ENCODE measurements at places on chromosomes 1 and 21.

DNA sequence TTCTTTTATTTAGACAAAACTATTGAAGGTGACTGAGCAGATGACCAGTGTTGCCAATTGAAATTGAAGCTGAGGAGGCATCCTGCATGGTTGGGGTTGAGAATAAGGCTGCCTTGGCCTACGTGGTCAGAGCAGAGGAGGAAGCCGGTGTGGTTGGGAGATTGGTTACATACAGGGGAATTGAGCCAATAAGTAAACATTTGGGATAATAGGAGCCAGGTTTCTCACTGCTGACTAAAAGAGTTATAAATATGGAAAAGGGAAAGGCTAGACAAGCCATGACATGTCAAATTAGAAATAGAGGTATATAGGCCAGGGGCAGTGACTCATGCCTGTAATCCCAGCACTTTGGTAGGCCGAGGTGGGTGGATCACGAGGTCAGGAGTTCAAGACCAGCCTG, 15.8 kb downstream of the SNX7 start:
- DNase-seq = no peak

- no peak for DNase-seq
These were observed 56.4 kb downstream of the GRIK3 start for GRCh38 chr1:36977731-36978406.

GRCh38 chr1:96309783-96310182, 411.8 kb upstream of the PTBP2 start:
- no peak for DNase-seq

DNA sequence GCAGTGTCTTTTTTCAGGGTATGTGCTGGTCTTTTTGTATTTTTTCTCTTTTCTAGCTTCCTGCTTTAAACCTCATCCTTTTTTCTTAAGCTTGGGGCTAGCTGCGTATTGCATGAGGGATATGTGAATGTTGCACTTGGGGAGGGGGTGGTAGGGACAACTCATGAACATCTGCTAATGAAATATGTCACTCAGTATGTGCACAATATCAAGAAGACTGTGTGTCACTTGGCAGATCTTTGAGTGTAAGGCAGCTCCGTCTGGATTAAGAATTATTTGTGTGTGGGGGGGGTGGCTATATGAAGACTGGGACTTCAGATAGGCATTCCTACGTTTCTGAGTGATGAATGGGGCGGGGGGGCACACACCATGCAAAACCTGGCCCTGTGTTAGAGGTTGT, 170.4 kb upstream of the CACNA1E start:
- no peak for DNase-seq

DNA sequence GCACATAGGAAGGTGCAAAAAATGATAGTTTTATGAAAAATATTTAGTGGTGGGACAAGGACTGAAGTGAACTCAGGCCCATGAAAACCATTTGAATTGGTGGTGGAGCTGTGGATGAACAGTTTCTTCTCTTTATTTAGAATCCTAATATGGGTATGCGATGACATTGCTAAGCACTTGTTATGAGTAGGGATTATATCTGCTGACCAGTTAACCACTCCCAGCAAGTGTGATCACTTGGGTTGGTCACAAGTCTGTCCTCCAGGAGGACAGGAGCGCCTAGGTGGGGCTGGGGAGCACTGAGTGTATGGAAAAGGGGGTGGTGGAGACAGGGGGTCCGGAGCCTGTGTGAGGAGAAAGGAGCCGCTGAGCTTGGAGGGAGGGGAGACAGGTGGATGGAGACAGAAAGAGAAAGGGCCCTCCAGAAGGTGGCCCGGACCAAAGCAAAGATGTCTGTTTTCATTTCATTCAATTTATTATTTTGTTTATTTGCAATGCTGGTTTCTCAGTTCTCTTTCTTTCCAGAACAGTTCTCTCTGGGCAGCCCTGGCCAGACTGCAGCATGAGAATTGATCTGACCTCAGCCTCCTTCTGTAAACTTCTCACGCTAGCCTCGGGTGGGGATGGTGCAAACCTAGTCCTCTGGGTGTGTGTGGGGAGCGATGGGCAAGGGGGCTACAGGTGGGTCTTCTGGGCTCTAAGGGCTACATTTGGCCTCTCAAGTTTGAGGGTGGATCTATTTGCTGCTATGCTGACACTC, 9.9 kb upstream of the ZSCAN20 start:
- no peak for DNase-seq

- DNase-seq = peak; percentile 71
These were observed 10.2 kb downstream of the C1orf216 start for GRCh38 chr1:35708441-35708921.

GRCh38 chr21:35178827-35179226, 129.7 kb upstream of the RUNX1 start:
- DNase-seq = no peak

DNA sequence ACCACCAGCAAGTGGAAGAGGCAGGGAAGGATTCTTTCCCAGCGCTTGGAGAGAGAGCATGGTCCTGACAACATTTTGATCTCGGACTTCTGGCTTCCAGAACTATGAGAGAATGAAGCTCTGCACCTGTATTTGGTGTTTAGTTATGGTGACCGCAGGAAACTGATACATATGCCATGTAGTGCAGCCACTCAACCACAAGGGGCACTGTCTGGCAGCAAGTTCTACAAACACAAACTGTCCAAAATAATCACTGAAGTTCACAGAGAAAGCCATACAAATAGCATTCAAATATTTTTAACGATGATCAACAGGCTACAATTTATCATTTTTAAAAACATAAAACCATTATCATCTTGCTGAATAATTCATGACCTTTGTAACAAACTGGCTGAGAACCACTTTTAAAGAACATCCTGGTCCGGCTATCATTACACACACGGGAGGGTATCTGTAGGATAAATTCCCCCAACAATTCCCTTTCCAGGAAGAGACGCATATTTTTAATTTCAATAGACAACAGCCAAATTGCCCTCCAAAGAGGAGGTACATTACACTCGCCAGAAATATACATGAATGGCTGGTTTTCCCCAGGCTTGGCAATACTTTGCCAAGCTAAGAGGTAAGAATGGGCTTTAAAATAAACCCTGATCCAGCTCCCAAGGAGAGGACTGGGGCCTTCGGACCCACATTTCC, 9.2 kb upstream of the CBR3 start:
- DNase-seq = peak; percentile 46

GRCh38 chr1:237875291-237875690, 15.4 kb downstream of the ZP4 start:
- no peak for DNase-seq

DNA sequence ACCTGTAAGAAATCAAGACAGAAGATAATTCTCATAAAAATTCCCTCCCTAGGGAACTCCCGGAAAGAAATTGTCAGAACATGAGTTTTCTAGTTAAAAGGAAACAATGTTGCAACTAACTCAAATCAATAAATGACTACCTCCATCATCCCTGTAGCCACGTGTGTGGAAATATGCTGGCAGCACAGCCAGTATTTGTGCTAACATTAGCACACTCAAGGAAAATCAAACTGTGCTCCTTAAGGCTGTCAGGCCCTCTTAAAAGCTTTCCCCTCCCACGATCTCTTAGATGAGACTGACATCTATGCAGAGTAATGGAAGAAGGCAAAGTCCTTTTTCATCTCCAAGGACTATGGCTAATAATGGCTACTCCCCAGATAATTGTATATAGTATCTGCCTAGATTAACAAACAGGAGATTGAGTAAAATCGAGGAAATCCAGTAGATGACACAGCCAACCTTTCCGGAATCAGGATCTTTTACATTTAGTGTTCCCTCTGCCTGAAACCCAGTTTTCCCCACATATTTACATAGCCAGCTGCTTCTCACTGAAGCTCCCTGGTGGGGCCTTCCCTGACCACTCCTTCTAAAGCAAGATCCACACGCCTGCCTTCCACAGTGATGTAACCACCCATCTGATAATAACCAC, 50.9 kb upstream of the NR5A2 start:
- DNase-seq = peak; percentile 8

DNA sequence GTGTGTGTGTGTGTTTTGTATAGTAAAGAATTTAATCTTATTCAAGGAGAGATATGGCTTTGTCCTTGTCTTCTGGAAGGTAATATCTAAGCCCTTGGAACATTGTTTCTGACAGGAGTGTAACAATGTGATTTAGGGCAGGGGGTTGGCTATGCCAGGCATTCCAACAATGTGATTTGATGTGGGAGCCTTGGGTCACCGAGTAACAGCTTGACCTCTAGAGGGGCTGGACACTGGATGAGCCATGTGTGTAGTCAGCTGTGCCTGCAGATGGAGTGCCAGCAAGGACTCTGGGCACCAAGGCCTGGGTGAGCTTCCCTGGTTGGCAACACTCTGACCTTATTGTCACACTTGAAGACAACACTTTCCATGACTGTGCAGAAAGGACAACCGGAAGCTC, 336.1 kb upstream of the ZP4 start:
- peak; percentile 39 for DNase-seq

All from mesendoderm (in vitro differentiated cells).